ENCODE measurements at places on chromosomes 2 and 18.

GRCh38 chr18:41645589-41646360, 309.3 kb upstream of the PIK3C3 start:
- no peak for DNase-seq

DNA sequence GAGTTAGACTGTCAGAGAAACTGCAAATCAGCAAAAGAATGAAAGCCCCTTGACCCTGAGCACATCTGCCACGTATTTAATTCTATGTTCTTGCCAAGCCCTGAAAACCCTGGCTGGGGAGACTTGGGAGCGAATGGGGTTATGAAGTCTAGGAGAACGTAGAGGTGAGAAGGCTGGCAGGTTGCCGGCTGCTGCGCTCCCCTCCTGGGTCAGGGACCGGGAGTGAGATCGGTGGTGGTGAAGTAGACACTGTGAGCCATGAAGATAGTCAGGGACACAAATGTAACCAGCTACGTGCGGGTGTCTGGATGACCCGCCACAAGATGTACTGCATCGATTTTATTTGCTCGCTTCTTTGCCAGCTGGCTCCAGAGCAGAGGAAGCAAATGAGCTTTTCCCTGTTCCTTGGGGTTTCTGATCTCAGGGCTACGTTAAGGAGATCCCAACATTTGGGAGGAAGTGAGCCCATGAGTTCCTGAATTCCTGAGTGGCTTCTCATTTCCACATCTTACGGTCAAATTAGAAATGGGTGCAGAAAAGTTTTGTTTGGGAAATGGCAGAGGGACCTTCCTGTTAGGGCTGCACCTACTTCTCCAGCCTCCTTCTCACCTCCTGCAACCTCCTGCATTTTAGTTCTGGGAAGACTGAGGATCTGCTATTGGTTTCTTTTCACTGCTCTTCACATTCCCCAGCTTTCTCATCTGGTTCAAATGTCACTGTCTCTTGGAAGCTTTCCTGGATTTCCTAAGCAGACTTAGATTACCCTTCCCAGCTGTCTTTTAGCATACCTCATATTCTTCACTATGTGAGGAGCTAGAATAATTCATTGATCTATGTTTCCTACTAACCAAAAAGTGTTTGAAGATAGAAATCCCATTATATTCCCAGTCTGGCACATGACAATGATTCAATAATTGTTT, 360.6 kb downstream of the ZNF521 start:
- no peak for DNase-seq

GRCh38 chr2:168731616-168732015, 70.8 kb upstream of the NOSTRIN start:
- no peak for DNase-seq

GRCh38 chr2:42675815-42676214, 88.1 kb downstream of the OXER1 start:
- DNase-seq: no peak

GRCh38 chr2:133885847-133886246, 317.6 kb upstream of the NCKAP5 start:
- no peak for DNase-seq

DNA sequence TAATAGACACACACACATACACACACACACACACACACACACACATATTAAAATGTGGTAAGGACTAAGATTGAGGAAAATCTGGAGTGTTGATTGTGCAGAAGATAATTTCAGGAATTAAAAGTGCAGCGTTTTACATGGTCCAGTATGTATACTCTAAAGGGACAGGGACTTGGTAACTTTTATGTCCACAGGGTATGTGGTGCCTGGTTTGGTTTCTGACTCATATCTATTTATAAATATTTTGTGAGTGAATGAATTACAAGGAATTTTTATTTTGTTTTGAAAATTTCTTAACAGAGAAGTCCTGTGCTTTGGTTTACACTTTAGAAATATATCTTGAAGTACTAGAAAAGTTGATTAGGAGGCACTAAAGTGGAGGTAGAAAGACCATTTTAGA, 287.7 kb upstream of the NXPH2 start:
- no peak for DNase-seq

DNA sequence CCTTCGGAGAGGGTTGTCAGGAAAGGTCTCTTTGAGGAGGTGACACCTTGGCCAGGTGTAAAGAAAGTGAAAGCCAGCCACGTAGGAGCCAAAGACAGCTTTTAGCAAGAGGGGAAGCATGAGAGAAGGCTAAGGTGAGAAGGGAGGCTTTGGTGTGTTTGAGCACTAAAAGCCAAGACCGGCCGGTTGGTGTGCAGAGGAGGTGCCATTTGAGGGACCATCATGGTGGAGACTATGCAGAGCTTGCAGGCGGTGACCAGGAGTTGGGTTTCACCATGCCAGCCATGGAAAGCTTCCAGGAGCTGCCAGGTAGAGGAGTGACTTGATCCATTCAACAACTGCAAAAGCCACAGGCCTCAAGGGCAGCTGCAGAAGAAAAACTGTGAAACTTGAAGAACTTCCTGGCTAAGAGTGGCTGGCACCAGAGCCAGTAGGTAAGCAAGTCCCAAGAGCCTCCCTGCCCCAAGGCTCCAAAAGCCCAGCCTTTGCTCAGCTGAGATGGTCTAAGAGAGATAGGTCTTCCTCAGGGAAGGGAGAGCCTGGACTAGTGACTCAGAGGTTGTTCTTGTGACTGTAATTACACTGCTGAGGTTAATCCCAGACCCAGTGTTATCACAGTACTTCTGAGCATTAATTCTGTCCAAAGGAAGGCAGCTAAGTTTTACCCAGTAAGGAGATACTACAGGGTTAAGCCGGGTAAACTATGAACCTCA, 319.0 kb downstream of the BCL11A start:
- no peak for DNase-seq

- DNase-seq: no peak
These were observed 7.5 kb downstream of the COPS8 start for GRCh38 chr2:237092920-237093781.

- no peak for DNase-seq
These were observed 52.6 kb downstream of the TWIST2 start for GRCh38 chr2:238900511-238900910.

DNA sequence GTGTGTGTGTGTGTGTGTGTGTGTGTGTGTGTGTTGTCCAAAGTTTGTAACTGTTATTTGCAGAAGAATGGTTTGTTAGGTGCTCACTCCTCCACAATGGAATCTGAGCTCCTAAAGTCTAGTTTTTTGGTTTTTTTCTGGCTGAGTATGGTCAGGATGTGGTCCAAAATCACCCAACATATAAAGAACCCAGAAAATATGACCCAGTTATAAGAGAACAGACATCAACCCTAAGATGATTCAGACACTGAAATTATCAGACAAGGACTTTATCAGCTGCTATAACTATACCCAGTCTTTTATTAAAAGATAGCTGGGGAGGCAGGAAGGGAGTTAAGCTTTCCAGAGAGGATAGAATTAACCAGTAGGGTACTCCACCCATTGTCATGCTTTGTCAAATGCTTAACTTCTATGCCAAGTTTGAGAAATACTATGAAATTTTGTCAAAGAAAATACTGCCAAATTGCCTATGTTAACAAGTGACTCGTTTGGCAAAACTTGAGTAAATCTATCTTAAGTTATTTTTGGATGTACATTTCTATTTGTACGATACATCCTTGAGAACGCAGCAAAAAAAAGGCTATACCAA, 57.5 kb downstream of the TANK start:
- DNase-seq: no peak

DNA sequence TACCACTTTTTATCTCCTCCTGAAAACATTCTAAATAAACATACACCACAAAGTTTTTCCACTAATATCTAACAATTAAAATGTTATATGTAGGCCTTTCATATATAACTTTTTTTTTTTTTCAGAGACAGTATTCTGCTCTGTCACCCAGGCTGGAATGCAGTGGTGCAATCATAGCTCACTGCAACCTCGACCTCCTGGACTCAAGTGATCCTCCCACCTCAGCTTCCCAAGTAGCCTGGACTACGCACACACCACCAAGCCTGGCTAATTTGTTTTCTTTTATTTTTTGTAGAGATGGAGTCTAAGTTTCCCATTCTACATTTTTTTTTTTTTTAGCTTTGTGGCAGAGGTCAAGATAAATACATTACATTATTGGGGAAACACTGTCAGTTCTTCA, 1612.6 kb upstream of the NXPH2 start:
- no peak for DNase-seq

DNA sequence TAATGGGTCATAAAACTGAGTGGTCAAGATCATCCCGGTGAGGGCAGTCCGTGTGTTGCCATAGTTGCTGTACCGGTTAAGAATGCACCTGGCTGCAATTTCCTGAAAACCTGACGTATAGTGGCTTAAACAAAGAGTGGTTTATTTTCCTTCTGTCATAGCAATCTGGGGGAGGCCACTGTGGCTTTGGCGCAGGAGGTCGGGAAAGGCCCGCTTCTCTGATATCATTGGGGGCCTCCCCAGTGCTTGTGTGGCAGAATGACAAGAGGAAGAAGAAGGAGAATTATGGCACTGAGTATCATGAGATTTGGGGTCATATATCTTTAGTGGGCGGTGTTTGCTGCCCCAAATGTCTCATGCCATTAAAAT, 4.4 kb downstream of the C2orf92 start:
- DNase-seq: no peak

DNA sequence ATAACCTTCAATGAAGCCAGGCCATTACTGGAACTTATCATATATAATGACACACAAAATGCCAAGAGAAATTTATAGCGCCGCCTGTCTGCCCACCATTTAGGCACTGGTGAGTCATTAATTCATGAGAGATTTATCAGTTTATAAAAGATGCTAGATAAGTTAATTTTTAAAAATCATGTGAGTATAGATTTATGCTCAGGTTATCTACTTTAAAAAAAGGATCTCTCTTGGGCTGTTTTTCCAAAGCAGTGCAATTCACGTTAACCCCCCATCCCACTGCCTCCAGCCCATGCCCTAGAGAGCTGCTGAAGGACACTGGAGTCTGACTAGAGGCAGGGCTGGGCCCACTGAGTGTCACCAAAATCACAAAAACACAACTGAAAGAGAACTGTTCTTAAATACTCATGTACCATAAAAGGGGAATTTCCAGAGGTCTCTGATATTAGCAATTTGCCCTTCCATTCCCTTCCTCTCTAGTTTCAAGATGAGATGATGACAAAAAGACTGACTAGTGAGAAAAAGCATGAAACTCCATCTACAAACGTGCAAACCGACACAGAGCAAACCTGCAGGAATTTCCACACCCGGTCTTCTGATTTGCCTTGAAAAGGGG, 160.8 kb downstream of the BCL2 start:
- peak; percentile 51 for DNase-seq

GRCh38 chr2:10764896-10765295, 43.5 kb downstream of the ATP6V1C2 start:
- no peak for DNase-seq

- DNase-seq: no peak
These were observed 1112.3 kb upstream of the FANCL start for GRCh38 chr2:59353306-59353921.

DNA sequence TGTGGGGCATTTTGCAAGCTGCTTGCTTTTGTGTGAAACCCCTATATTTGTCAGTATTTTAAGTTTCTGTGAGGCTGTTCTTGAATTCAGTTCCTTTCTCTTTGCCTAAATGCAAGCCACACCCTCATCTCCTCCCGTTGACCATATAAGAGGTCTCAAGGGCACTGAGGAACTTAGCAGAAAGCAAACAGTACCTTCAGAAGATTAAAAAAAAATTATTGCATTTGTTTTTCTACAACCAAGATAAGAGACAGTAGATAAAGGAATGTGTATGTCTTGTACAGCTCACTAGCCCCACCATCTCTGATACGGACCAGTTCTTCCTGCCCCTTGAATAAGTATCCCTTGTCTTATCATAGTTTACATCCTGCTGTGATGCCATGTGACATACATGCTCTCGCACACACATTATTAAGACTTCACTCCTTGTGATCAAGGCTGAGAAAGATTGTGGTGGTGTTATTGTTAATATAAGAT, 64.2 kb downstream of the NPAS2 start:
- no peak for DNase-seq

DNA sequence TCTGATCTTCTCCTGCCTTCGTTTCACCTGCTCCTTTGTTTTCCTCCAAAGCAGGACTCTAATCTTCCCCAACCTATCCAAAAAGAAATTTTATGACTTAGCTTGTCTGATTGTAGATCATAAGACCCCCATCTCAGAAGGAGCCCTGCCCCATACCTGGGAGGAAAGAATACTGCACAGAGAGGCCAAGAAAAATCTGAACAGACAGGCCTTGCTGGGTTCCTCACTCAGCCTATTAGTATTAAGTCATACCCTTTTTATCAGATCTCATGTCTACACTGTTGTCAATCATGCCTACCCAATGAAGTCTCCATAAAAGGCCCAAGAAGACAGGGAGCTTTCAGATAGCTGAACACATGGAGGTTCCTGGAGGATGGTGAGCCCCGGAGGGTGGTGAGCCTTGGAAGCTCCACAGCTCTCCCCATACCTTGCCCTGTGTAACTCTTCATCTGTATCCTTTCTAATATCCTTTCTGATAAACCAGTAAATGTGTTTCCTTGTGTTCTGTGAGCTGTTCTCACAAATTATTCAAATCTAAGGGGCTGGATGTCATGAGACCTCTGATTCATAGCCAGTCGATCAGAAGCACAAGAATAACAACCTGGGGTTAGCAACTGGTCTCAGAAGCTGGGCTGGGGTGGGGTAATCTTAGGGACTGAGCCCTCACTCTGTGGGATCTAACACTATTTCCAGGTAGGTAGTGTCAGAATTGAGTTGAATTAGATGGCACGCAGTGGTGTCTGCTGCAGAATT, 108.8 kb downstream of the SPOPL start:
- no peak for DNase-seq
